Lower leg skin (tissue), 4 donors: ENCODE measurements at places on chromosomes 4 and X. TPM values are rescaled to one million over a fixed set of nuclear protein-coding genes. Genes with fewer than 3 reads are reported as not detected.

MUC7 gene
- total RNA-seq, result 0.84 TPM

DNA sequence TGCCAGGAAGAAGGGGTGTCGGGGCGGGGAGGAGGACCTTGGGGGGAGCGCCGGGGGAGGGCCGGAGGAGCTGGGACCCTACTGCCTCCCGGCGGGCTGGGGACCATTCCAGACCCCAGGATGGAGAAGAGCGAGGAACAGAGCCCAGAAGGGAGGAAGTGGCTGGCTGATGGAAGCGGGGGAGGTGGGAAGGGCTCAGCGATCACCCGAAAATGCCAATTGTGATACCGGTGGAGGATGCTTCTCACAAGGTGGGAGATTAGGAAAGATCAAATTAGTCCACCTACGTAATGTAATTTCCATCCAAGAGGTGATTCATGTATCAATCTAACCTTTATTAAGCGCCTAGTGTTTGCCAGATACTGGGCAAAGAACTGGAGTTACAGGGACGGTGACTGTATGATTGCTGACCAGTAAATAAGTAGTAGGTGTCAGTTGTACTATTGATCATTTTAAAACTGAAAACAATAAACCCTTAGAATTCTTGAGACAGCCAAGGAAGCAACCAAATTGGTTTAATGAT lies 452 bp upstream of the RAI2 start:
- DNase-seq, result no peak

NPFFR2 gene
- not detected for total RNA-seq

DNA sequence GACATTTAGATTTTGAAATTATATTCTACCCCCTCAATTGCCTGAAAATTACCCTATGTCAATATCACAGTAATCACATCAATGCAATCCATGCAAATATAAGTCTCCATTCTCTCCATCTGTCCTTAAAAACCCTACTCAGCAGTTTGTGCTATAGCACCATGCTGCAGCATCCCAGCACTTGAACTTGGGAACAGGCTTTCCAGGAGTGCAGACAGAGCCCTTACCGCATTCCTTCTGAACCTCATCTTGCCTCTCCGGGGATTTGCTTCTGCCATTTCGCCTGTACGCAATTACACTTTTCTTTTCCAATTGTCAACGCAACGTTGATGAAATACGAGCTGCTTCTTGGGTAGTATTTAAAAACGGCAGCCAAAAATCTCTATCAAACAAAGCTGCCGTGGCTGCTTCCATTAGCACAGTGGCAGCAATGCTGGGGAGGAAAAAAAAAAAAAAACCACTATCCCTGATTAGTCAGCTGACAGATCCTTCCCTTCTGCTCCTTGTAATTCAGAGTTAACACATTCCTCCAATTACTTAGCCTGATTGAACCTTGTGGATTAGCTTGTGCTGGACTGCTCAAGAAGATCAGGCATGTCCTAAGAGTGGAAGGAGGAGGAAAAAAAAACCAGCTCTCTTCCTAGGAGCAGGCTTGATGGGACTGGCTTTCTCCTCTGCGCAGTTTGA lies 65.6 kb downstream of the MCF2 start:
- no peak for DNase-seq

- no peak for DNase-seq
Observed at GRCh38 chrX:37986893-37987292, 19.5 kb upstream of the SYTL5 start.

DNA sequence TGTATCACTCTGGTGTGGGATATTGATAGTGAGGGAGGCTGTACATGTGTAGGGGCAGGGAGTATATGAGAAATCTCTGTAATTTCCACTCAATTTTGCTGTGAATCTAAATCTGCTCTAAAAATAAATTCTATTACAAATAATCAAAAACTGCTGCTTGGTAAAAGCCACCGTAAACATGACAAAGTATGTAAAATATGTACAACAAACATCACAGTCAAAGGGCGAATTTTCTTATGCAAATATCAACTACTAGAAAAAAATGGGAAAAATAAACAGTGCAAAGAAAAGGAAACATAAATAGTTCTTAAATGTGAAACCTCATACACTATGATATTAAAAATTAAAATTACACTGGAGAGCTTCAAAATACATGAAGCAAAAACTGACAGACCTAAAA lies 105.1 kb upstream of the DCLK2 start:
- no peak for DNase-seq

RAB9A gene
- 57.3 TPM for total RNA-seq

- DNase-seq, result no peak
Observed at GRCh38 chr4:183348136-183348535, 25.9 kb upstream of the CLDN24 start.

- DNase-seq, result no peak
Observed at GRCh38 chr4:97507587-97508245, 635.6 kb downstream of the STPG2 start.
